ENCODE measurements at places on chromosomes 2 and 18. TPM values are rescaled to one million over a fixed set of nuclear protein-coding genes. Genes with fewer than 3 reads are reported as not detected.

DNA sequence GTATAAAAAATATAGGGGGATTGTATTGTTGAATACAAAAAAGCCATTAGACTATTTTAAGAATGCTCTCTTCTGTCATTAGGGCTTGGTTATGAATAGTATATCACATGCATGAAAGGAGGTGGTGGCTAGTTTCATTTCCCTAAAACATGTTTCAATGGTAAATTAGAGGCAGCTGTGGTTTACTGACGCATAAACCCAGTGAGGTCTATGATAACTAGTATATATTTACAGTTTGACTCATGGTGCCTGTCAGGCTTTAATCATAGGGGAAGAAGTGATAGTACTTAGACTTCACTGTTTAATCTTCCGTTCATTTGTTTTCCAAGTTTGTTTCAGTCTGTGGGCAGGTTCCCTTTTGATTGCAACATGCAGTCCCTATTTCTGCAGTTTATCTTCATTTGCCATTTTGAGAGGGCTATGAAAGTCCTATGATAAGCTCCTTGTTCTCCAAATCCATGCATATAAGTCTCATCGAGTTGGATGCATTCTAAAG, 55.1 kb upstream of the MAP4K3 start:
- no peak for DNase-seq

- no peak for DNase-seq
Observed at GRCh38 chr2:235008584-235009044, 56.8 kb downstream of the SH3BP4 start.

- no peak for DNase-seq
Observed at GRCh38 chr2:69166812-69167468, 154.0 kb downstream of the ANTXR1 start.

DSG4 gene
- not detected for polyA plus RNA-seq

ANKRD30BL gene
- 0.85 TPM for polyA plus RNA-seq

MC2R gene
- polyA plus RNA-seq, result not detected

IL36B gene
- polyA plus RNA-seq, result not detected
